ENCODE measurements at places on chromosomes 1 and 21.

- DNase-seq = no peak
Observed at GRCh38 chr21:34148419-34148804, 75.0 kb downstream of the MRPS6 start.

GRCh38 chr1:169345511-169345910 is 22.1 kb downstream of the NME7 start:
- DNase-seq = no peak

- DNase-seq = no peak
Observed at GRCh38 chr1:12436345-12436658, 181.7 kb downstream of the DHRS3 start.

DNA sequence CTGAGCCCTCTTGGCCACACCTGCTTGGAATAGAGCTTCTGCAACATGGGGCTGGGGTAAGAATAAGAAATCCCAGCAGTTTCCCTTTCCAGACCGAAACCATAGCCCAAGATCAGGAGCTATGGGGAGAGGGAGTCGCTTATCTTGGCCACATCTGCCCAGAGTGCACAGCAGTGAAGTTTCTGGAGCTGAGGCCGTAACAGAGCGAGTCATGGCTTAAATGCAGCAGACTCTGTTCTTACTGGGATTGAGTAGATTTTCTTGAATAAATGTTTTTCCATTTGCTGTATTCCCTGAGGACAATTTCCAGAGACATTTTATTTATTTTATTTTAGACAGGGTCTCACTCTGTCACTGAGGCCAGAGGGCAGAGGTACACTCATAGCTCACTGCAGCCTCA is 33.5 kb downstream of the CFAP57 start:
- DNase-seq = no peak

DNA sequence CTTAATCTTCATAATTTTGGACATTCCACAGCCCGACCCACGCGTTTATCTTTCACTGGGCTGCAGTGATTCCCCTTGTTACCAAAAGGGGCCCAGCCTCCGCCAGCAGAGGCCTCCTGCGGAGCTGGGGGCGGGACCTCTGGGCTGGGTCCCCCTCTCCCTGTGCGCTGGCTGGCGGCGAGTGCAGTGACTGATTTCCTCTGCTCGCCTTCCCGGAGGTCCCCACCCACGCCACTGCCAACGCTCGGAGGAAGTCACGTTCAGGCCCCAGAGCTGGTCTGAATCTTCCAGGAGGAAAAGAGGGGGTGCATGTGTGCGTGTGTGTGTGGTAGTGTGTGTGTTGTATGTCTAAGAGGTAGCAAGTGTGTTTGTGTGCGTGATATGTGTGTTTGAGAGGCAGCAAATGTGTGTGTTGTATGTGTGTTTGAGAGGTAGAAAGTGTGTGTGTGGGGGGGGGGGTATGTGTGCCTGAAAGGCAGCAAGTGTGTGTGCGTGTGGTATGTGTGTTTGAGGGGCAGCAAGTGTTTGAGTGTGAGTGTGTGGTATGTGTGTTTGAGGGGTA is 35.0 kb upstream of the JAK1 start:
- peak; percentile 87 for DNase-seq

DNA sequence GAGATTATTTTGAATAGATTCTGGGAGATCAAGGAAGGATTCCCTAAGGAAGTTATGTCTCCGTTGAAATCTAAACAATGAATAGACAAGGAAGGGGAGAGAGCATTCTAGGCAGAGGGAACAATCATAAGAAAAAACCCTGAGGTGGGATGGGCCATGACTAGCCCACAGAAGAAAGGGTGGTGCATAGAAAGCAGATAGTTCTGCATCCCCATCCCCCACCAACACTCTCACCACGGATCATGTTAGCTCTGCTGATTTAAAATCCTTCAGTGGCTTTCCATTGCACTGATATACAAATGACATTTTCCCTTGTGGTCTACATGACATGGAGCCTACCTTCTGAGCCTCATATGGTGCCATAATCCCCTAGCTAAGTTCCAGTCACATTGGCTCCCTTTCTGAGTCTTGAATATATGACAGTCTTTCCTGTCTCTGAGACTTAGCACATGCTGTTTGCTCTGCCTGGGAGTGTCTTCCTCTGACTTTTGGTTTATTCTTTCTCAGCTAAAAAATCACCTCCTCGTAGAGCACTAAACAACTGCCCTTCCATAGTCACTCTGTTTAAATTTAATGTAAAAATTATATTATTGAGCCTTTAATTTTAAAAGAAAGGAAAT is 15.2 kb downstream of the SCMH1 start:
- no peak for DNase-seq

GRCh38 chr1:44642255-44642654 is 32.0 kb downstream of the TMEM53 start:
- no peak for DNase-seq

DNA sequence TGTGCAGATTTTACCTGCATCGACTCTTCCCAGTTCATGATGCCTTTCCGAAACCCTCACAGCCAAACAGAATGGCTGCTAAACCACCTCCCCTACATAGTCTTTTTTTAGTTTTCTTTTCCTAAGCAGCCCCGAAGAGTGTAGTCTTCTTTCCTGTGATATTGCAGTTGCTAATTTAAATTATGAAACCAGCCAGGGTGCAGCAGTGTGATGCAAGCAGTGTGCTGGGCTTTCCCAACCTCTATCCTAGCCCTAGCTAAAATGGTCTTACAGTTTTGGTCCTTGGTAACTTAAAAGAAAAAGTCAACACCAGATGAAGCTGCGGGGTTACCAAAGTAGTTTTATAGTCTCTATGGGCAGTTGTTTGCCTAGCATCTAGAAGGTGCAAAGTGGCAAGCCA is 82.0 kb upstream of the GCLM start:
- no peak for DNase-seq

DNA sequence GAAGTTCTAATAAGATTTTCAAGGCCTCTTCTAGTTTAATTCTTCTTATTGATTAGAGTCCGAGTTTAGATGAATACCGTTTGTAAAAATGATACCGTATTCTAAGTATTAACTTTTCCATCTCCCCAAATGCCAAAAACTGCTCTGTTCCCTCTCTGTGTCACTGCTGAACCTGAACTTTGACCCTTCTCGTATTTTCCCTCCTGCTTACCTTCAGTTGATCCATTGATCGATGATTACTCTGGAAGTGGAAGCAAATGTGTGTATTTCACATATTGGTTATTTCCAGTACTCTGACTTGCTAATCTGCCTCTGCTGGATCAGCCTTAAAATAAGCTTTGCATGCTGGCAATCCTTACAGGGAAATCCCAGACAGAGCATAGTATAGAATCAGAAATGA is 68.5 kb downstream of the KIF1B start:
- DNase-seq = no peak

- DNase-seq = no peak
Observed at GRCh38 chr1:155236451-155236850, 18.8 kb downstream of the ENTREP3 start.

- no peak for DNase-seq
Observed at GRCh38 chr1:246309247-246309884, 197.7 kb downstream of the SMYD3 start.

- no peak for DNase-seq
Observed at GRCh38 chr1:118335331-118335732, 150.3 kb upstream of the SPAG17 start.

DNA sequence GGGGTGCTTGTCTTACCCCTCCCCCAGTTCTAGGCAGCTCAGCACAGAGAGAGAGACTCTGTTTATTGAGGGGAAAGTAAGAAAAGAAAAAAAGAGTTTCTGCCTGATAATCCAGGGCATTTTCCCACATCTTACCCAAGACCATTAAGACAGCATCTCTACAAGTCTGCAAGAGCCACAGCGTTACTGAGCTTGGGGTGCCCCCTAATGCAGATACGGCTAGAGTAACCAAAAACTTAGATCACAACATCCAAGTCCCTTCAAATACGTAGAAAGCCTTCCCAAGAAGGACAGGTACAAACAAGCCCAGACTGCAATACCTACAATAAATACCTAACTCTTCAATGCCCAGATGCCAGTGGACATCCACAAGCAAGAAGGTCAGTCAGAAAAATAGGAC is 6.2 kb upstream of the TEX50 start:
- no peak for DNase-seq

GRCh38 chr1:94098585-94099111 is 22.3 kb downstream of the ABCA4 start:
- no peak for DNase-seq

All from activated CD4-positive, alpha-beta T cell treated with anti-CD3 and anti-CD28 coated beads for 4 hours (primary cell).